ENCODE measurements at places on chromosomes 2 and 18.

- no peak for DNase-seq
These were observed 769 bp downstream of the ATF2 start for GRCh38 chr2:175167076-175167791.

- no peak for DNase-seq
These were observed 237.5 kb downstream of the NDUFA10 start for GRCh38 chr2:239787538-239788050.

DNA sequence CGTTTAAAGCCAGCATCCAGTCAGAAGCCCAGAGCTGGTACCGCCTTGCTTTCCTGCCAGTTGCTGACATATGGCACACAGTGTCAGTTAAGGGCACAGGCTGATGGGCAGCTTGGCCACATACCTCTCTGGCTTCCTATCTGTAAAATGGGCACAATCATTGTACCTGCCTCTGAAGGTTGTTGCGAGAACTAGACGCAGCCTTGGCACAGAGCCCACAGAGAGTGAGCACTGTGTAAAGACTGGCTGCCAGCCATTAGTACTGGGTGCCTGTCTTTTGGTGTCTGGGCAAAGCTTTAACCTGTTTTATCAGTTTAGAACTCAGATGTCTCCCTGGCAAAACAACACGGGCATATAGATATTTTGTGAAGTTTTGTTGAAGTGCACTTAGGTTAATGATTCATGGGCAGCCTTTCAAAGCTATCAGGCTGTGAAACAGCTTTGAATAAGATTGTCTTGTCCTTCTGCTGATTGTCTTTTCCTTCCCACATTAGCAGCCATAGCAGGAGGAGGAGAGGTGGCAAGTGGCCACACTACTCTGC lies 269.5 kb downstream of the NEDD4L start:
- DNase-seq, result no peak

- DNase-seq, result no peak
These were observed 1.3 kb upstream of the TLX2 start for GRCh38 chr2:74512744-74513604.

- DNase-seq, result no peak
These were observed 479.0 kb downstream of the TDRD15 start for GRCh38 chr2:21602789-21603188.

- DNase-seq, result no peak
These were observed 4.0 kb downstream of the MYO5B start for GRCh38 chr18:50190926-50191325.

DNA sequence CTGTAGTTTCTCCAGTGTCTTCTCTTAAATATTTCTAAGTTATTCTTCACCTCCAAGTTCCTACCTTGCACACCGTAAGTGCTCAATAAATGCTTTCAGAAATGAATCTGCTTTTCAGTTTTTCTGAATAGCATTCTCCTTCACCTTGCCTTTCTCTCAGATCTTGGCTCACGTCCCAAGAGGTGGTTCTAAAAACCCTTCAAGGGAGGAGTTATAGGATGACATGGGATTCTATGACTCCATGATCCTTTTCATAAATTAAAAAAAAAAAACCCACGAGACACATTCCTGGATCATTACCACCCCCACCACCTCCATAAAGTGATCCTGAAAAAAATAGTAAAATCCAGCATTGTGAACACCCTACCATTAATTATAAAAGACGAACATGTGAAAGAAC lies 11.7 kb downstream of the KCTD1 start:
- no peak for DNase-seq

DNA sequence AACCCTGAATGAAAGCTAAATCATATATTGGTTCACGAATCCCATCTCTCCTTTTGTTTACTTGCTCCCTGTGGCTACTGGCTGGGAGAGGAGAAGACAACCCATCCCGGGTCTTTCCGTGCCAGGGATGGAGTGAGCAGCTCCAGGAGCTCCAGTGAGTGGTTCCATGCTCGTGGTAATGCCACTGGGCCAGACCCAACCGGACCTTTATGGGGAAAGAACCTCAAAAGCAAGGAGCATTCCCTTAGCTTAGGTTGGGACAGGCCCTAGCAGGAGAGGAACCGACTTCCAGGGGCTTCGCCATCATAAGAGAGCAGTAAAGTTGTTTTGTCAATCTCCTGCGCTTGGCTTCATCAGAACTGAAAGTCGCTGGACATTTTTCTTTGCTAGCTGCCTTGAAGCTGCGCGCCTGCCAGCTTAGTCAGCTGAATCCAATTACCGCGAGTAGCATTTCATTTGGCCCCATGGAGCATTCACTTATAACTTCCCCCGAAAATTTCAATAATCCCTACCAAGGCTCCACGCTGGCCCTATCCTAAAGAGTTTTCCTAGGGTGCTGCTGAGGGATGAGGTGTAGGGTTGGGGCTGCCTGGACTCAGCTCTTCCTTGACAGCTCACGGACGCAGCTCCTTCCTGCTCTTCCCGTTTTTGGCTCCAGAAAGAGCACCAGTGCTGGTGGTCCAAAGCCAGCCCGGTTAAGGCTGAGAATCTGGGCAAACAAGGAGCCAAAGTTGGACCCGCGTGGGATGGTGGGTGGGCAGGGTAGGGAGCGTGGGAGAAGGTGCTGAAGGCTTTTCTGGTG lies 4.9 kb downstream of the HOXD3 start:
- no peak for DNase-seq

- no peak for DNase-seq
These were observed 502.2 kb downstream of the NRXN1 start for GRCh38 chr2:50529600-50530218.

- peak; percentile 81 for DNase-seq
These were observed 125.4 kb downstream of the CTIF start for GRCh38 chr18:48663931-48664847.

DNA sequence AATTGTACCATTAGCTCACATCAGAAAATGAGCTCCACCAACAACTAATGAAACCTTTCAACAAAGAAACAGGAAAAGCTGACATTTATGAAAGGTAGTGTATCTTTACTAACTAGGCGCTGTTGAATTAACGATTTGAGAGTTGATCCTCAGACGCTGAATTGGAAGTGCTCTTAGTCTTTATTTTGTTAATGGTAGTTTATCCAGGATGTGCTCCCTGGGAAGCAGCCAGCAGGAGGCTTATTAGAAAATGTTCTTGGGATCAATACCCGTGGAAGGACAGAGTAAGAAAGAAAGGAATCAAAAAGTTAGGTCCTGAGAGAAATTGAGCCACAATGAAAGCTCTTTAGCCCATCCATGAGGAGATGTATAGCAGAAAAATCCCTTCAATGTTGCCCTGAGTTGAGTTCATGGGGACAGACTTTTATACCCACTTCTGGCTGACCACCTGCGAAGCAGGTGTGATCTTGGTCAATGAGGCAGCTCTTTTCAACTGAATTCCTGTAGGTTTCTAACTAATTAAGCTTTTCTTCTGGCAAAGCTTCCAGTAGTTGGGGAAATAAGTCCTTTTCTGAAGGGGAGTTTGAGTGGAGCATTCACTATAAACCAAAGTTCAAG lies 492.6 kb upstream of the REG3G start:
- no peak for DNase-seq

GRCh38 chr2:219748671-219749570 lies 121.5 kb downstream of the SLC4A3 start:
- DNase-seq, result no peak

DNA sequence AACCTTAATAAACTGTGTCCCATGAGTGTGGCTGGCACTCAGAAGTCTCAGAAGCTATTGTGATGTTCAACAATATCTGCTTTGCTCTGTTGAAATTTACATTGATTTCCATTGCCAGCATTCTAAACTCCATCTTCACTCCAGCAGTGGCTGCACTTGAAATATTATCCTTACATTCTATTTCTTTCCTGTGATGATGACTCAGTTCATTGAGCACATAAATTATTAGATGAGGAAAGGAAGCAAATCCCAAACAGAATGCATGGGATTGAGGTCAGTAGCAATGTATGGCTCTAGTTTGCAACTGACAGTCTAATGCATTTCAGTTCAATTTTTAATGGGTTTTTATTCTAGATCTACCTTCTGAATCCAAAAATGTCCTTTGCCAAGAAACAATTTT lies 92.4 kb upstream of the TTN start:
- no peak for DNase-seq

- DNase-seq, result no peak
These were observed 12.7 kb upstream of the FHOD3 start for GRCh38 chr18:36284671-36285295.

GRCh38 chr2:235900631-235901030 lies 267.6 kb downstream of the GBX2 start:
- DNase-seq, result no peak

- no peak for DNase-seq
These were observed 1.4 kb downstream of the ST8SIA5 start for GRCh38 chr18:46755315-46756024.

DNA sequence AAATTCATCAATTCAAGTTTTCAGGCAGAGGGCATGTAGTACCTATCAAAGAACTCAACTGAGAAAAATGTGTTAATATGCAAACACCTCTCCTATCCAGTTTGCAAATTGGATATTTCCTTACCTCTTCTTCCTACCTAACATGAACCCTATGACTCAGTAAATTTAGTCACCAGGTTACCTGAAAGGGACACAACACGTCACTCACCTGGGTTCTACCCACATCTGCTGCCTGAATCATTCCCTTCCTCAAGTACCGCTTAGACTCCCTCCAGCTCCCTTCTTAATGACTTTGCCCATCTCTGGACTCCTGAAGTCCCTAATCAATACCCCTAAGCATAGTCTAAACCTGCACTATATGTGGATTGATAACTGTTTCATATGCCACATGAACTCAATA lies 10.4 kb downstream of the ANKRD44 start:
- no peak for DNase-seq

- no peak for DNase-seq
These were observed 7.3 kb downstream of the ACKR3 start for GRCh38 chr2:236576953-236577352.

GRCh38 chr18:50704357-50704940 lies 115.4 kb downstream of the MRO start:
- no peak for DNase-seq

DNA sequence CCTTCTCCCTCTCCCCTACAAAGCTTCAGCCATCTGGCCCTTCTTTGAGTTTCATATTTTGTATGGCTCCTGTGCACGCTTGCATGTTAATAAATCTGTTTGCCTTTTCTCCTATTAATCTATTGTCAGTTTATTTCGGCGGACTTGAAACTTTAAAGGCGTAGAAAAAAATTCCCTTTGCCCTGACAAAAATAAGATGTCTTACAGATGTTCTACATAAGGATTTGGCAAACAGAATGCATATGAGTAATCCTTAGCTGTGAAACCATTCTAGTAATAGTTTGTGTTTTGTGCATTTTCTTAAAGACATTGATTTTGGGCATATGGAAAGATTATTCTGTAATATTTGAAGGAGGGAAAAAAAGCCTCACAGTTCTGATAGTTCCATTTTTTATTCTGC lies 15.0 kb upstream of the BMPR2 start:
- DNase-seq, result no peak

DNA sequence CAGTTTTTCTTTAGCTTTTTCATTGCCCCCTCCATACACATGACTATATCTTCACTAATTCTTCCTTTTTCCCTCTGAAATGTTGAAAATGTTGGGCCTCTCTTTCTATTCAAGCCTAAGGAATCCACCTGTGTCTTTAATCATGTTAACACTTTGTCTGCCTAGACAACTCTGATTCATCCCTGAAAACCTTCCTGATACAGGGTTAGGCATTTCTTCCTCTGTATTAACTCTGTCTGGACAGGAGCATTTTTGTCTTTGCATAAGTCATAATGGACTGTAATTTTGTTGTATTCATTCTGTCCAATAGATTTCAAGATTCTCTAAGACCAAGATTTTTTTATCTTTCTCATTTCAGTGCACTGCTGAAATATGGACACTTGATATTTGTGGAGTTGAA lies 297.3 kb downstream of the IKZF2 start:
- DNase-seq, result no peak

DNA sequence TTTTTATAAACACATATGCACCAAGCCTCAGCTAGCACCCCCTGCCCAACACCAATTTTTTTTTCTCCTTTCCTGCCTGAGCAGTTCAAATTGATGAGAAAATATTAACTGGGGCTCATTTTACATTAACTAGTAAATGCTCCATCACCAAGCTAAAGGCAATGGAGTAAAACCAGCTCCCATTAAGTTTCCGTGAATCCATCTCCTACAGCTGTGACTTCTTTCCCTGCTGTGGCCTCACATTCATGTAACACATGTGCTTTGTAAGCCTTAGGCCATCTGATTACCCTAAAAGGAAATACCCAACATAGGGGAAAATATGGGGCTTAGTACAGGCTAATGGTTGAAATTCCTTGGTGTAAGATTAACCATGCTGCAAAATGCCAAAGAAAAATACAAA lies 60.8 kb downstream of the DNER start:
- DNase-seq, result no peak

GRCh38 chr2:221235941-221236340 lies 336.2 kb downstream of the EPHA4 start:
- DNase-seq, result no peak

- no peak for DNase-seq
These were observed 73.2 kb downstream of the MBP start for GRCh38 chr18:77059294-77059916.

DNA sequence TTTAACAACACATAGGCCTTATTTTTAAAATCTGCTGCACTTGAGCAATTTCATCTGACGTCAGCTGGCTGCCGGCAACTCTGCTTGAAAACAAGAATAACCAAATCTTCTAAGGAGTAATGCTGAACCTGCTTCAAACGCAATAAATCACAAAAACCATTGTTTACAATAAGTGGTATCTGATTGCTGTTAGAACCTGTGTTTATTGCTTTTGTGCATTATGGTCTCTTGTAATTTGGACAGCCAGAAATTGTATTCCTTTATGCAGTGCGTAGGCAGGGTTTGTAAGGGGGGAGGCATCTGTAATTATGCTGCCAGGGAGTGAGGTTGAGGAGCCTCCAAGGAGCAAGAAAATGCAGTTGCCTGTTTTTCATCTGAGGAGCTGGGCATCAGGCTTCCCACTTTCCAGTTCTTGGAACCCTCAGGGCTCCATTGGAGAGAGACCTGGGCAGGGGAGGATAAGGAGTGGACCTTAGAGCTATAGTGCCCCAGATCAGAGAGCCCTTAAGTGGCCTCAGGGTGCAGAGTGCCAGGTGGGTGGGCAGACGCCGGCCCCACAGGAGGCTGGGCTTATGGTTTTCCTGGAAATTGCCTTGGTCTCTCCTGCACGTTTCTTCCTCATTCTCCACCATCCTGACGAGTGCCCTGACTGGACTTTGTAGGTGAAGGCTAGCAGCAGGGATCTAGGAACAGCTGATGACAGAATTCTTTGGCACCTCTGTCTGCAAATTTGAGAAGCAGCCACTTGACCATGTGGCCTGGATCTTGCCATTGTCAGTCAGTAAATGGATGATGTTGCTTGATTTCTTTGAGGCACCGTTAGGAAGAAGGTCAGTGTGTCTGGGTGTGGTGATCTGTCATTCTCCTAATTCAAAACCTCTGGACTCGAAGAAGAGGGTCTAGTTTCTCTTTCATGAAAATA lies 129.2 kb downstream of the KLHL29 start:
- no peak for DNase-seq

- DNase-seq, result no peak
These were observed 167.8 kb downstream of the PMAIP1 start for GRCh38 chr18:60067426-60068210.

DNA sequence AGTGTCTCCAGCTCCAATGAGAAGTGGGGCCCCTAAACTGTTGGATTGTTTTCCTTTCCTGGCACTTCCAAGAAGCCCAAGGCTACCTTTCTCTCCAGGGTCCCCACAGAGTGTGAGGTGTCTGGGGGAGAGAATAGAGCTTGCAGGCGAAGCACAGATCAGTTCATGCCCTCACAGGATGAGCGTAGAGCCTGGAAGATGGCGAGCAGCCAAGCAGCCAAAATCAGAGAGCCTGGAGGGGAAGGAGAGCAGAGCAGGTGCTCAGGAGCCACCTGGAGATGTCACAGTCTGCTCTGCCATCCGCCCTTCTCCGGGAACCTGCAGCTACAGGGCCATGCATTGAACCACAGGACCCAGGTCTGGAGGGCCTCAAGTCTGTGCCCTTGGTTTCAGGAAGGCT lies 54.7 kb upstream of the TCF7L1 start:
- no peak for DNase-seq

Measured in substantia nigra (tissue), 51 donors.